ENCODE measurements at places on chromosomes 3 and 15. TPM values are rescaled to one million over a fixed set of nuclear protein-coding genes. Genes with fewer than 3 reads are reported as not detected.

DNA sequence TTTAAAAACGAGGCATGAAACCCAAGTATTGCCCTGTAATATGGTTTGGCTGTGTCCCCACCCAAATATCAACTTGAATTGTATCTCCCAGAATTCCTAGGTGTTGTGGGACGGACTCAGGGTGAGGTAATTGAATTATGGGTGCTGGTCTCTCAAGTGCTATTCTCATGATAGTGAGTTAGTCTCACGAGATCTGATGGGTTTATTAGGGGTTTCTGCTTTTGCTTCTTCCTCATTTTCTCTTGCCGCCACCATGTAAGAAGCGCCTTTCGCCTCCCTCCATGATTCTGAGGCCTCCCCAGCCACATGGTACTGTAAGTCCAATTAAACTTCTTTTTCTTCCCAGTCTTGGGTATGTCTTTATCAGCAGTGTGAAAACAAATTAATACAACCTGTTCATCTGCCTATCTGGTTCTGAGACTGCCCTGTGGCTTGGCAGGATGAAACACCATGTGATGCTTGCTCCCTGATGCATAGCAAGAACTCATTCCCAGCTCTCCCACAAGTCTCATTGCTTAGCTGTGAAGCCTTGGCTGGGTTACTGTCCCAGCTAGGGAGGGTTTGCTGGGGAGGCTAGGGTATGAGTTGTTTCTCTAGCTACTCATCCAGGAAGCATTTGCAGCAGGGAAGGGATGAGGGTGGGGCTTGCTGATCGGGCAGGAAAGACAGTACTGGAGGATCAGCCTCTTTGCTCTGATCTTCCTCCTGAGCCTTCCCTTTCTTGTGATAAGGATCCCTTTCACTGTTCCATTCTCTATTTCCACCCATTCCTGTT lies 3.7 kb upstream of the SQOR start:
- peak; percentile 46 for DNase-seq

- no peak for DNase-seq
Observed at GRCh38 chr15:64944961-64945360, 33.3 kb downstream of the ANKDD1A start.

CPEB1 gene
- not detected for total RNA-seq

GOLGA8T gene
- not detected for total RNA-seq

Data from transverse colon (tissue), 4 donors.